ENCODE measurements at places on chromosomes 2 and 18. TPM values are rescaled to one million over a fixed set of nuclear protein-coding genes. Genes with fewer than 3 reads are reported as not detected.

DNA sequence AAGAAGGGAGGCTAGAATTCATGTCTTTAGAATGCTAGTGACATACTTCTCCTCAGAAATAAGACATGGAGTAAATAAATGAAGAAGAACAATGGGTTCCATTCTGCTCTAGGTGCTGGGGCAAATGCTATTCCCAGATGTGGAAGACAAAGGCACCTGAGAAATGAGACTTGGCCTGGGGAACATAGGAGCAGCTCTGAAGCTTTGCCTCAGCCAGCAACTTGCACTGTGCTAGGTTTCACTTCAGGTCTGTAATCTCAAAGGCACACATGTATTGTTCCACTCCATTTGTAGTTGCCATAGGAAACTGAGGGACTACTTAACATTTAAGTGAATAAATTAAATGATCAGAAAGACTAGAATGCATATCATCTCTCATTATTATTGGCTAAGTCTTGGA is 538.9 kb upstream of the REG3G start:
- DNase-seq: no peak

DNA sequence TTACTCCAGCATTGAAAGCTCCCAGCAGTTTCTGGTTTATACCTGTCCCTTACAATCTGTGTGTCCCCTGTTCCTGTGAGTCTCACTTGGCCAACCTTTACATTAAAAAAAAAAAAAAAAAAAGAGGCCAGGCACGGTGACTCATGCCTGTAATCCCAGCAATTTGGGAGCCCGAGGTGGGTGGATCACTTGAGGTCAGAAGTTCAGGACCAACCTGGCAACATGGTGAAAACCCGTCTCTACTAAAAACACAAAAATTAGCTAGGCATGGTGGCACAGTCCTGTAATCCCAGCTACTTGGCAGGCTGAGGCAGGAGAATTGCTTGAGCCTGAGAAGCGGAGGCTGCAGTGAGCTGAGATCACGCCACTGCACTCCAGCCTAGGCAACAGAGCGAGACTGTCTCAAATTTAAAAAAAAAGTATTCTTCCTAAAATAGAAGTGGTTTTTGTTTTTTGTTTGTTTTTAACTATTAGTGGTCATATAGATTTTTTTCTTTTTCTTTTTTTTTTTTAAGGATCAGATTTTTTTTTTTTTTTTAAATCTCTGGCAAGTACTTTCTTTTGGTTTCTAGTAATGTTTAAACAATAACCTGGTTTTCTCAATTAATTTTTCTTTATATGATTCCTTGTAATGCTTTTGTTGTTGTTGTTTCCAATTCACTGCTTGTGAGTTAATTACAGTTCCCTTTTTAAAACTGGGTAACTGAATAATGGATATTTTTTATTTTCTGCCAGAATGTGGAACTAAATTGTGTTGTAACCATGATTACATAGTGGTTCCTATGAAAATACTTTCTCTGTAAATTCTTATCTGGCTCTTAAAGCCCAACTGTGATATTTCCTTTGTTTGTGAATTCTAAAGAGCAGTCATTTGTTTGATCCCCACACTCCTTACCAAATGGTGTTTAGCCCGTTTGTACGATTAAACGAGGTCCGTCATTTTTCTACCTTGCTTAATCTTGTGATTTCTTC is 116.8 kb downstream of the CTAGE1 start:
- no peak for DNase-seq

Gene CDK15
- not detected for total RNA-seq

GRCh38 chr2:158489366-158490112 is 32.8 kb downstream of the PKP4 start:
- peak; percentile 53 for DNase-seq

DNA sequence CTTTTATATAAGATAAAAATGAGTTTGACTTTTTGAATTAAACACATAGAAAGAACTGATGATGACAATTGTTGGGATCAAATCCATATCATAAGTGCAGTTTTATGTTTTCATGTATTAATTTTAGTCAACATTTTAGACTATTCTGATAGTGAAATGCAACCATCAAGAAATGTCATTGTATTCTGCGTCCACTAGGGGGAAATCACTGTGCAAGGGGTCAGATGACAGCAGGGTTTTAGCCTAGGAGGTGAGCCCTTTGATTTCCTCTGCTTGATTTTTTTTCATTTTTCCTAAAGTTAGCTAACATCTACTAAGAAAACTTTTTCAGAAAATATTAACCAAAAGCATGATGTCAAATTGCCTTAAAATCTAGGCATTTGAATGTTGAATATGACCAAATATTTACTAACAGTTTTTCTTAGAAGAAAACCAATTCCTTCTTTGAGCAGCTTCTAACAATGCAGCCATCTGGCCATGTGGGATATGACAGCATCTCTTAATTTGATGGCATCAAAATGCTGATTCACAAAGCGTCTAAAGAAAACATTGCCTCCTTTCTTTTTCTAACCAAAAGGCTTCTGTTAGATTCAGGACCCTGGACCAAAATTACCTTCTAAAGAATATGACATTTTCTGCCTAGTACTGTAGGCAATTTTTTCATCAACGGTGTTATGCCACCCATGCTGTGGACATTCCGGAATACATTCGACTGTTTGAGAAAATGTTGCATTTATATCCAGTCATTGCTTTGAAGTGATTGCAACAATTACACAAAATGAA is 141.5 kb downstream of the SPHKAP start:
- peak; percentile 19 for DNase-seq

Gene PROM2
- 0.05 TPM for total RNA-seq

- no peak for DNase-seq
Measured at GRCh38 chr2:12251749-12252148, 465.0 kb upstream of the TRIB2 start.

All from dermis blood vessel endothelial cell (primary cell).